ENCODE measurements at places on chromosomes 16 and 17.

DNA sequence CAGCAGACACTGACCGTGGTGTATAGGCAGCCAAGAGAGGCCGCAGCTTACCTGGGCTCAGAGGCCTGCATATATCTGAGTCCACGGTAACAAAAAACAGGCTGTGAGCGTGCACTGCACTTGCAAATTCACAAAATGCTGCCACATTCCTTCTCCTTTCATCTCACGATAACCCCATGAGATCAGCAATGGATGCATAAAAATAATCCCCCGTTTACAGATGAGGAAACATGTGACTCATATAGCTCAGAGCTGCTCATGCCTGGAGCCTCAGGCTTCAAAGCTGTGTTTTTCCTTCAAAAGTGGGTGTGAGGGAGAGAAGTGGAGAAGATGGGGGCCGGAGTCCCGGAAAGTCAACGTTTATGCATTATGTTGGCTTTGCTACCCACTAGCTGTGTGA is 118.3 kb upstream of the FOXF1 start:
- no peak for DNase-seq

GRCh38 chr17:9899280-9900043 is 5.6 kb downstream of the RCVRN start:
- no peak for DNase-seq

DNA sequence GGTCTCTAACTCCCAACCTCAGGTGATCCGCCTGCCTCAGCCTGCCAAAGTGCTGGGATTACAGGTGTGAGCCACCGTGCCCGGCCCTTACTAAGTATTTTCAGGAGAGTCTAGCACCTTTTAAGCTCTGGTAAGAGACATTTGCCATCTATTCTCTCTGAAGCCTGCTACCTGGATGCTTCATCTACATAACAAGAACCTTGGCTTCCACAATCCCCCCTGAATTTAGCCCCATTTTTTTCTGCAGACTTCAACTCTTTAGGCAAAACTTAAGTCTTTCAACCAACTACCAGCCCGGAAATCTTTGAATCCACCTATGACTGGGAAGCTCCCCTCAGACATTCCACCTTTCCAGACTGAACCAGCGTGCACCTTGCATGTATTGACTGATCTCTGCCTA is 14.0 kb upstream of the UBE2I start:
- no peak for DNase-seq

DNA sequence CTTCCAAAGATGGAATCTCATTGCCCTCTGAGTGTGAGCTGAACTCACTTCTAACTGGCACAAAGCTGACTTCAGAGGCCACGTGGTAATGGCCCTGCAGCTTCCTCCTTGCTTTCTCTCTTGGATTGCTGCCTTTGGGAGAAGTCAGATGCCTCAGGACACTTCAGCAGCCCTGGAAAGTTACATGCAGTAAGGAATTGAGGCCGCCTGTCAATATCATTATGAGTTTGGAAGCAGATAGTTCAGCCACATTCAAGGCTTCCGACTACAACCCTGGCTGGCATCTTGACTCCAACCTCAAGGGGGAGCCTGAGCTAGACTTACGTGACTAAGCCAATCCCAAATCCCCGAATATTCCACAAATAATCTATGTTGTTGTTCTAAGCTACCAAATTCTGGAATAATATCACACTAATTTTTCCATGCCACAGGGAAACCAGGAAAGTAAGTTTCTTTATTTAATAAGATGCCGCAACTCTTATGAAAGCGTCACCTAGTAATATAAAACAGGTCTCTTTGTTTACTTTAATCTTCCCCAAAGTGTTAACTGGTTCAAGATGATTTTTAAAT is 13.6 kb downstream of the CEP20 start:
- no peak for DNase-seq

DNA sequence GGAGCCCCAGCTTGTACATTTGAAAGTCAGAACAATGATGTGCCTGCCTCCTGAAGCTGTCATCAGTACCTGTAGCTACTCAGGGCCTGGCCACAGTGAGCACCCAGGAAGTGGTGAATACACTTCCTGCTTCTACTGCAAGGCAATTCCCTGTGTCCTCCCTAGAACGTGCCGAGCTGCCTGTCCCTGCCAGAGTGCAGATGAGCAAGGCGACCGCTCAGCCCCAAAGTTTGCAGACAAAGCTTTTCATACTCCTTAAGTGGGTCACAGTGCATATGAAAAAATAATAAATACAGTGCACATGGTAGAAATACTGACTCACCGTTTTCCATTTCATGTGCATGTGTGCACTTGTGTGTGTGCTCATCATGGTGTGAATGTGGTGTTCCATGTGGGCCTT is 77.3 kb downstream of the MPRIP start:
- DNase-seq: peak; percentile 61

- DNase-seq: no peak
Measured at GRCh38 chr16:78727536-78727935, 628.1 kb downstream of the WWOX start.

- peak; percentile 29 for DNase-seq
Measured at GRCh38 chr16:58128711-58129096, 477 bp downstream of the CFAP20 start.

- DNase-seq: no peak
Measured at GRCh38 chr17:66165537-66166123, 26.3 kb downstream of the CEP112 start.

DNA sequence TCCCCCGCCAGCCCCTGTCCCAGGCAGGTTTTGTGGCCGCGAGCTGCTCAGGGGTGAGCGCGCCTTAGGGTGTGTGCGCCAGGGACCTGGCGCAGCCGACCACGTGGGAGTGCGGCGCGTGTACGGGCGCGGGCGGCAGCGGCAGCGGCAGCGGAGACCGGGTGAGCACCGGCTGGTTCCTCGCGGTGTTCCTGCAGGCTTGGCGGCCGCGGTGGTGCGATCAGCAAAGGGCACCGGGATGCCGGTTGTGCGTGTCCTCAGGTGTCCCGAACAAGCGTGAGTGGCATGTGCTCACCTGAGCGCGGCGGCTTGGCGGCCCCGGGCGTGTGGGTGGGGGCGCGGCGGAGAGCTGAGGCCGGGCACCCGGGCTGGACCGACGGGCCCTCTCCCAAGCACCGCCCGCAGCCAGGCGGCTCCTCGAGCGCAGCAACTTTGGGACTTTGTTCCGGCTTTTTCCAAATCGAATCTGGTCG is 381 bp upstream of the HSD11B2 start:
- DNase-seq: peak; percentile 47

DNA sequence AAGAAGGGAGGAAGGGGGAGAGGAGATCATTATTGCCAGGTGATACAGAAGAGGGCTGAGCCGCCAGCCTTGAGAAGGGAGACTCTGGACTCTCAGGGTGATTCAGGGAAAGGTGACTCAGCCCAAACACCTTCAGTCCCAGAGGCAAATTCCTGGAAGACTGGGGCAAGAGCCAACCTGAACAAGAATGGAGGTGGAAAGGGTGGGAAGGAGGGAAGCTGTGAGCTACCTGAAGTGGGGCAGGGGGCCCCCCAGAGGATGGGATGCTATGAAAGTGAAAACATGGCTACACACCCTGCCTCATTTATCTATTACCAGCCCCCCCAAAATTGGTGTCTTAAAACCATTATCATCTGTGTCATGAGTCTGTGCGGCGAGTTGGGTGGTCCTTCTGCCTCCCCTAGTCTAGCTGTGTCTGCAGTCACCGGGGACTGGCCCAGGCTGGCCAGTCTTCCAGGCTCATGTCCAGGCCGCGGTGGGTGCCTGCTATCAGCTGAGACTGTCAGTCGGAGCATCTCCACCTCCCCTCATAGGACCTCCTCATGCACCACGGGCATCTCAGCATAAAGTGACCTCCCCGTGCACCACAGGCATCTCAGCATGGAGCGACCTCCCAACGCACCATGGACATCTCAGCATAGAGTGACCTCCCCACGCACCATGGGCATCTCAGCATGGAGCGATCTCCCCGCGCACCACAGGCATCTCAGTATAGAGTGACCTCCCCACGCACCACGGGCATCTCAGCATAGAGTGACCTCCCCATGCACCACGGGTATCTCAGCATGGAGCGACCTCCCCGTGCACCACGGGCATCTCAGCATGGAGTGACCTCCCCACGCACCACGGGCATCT is 3.2 kb upstream of the SLC47A2 start:
- DNase-seq: no peak

DNA sequence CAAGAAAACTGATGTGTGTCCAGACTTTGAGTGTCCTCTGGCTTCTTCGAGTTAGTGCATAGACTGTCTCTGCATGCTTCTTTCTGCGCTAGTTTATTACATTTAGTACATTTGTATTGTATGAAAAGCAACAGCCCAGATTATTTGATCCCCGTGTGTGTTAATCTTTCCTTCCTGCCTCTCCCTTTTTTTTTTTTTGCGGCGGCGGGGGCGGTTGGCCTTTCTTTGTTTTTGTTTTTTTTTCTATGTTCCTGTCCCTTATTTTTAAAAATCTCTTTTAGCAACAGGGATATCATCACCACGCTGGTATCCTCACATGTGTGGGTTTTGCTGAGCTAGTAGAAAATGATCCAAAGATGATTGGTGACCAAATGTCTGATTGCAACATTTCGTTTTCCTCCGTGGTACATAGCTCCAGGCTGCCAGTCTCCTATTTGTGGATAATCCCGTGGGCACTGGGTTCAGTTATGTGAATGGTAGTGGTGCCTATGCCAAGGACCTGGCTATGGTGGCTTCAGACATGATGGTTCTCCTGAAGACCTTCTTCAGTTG is 9.4 kb downstream of the SCPEP1 start:
- DNase-seq: no peak

GRCh38 chr16:11576427-11577289 is 10.1 kb downstream of the LITAF start:
- DNase-seq: no peak

- no peak for DNase-seq
Measured at GRCh38 chr17:79943347-79944241, 92.1 kb downstream of the TBC1D16 start.

DNA sequence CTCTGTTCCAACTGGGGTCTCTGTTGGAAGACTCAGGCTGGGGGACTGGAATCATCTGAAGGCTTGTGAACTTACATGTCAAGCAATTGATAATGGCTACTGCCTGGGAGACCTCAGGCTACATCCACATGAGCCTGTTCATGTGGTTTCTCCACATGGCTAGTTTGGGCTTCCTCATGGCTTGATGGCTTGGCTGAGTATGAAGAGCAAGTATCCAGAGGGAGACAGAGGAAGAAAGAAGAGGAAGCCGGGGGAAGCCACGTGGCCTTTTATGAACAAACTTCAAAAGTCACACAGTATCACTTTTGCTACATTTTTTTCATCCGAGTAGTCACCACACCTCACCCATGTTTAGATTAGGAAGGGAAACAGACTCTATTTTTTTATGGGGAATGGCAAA is 158.9 kb downstream of the TRIM37 start:
- DNase-seq: no peak

DNA sequence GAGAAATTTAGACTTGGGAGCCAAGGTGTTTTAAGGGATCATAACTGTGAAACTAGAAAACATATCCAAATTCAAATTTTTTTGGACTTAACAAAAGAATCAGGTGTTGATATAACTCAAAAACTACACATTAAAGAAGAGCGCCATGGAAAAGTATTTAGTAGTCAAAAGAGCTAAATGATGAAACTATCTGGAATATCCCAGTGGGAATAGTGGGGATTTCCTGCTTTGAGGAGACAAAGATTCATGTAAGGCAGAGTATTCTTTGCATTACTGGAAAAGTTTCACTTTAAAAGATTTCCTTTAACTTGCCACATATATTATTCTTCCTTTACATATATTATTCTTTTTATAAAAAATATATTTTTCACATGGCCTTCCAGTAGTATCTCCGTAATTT is 40.3 kb upstream of the VPS4A start:
- no peak for DNase-seq

DNA sequence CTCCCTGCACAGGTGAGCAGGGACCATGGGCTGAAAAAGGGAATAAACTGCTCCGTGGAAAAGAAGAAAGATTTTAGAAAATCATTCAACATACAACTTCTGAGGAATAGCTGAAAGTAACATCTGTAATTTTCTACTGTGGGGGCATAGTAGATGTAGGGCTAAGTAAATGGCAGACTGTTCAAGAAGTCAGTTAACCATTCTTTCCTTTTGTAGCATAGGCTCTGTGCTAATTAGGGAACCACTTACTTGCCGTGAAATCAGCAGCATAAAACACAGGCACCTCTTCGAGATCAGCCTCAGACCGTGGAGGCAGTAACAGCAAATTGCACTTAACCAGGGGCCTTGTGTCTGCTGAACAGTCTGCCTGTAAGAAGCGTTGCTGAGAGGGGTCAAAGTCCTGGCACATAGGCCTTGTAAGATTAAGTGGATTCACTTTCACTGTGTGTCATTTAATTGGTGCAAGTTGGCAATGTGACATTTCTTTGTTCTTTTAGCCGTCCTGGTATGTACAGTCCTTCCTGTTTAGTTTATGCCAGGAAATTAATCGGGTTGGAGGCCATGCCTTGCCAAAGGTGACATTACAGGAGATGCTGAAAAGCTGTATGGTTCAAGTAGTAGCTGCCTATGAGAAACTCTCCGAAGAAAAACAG is 10.4 kb downstream of the COG1 start:
- no peak for DNase-seq

DNA sequence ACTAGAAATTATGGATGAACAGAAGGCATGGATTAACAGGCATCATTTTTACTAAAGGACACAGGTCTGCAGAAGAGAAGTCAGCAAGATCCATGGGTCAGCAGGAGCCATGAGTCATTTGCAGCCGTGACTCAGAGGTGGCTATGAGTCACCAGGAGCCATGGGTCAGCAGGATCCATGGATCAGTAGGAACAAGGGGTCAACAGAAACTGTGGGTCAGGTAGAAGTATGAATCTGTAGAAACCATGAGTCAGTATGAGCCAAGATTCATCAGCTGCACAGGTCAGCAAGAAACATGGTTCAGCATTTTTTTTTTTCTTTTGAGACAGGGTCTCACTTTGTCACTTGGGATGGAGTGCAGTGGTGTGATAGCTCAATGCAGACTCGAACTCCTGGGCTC is 58.2 kb upstream of the HS3ST4 start:
- DNase-seq: no peak

DNA sequence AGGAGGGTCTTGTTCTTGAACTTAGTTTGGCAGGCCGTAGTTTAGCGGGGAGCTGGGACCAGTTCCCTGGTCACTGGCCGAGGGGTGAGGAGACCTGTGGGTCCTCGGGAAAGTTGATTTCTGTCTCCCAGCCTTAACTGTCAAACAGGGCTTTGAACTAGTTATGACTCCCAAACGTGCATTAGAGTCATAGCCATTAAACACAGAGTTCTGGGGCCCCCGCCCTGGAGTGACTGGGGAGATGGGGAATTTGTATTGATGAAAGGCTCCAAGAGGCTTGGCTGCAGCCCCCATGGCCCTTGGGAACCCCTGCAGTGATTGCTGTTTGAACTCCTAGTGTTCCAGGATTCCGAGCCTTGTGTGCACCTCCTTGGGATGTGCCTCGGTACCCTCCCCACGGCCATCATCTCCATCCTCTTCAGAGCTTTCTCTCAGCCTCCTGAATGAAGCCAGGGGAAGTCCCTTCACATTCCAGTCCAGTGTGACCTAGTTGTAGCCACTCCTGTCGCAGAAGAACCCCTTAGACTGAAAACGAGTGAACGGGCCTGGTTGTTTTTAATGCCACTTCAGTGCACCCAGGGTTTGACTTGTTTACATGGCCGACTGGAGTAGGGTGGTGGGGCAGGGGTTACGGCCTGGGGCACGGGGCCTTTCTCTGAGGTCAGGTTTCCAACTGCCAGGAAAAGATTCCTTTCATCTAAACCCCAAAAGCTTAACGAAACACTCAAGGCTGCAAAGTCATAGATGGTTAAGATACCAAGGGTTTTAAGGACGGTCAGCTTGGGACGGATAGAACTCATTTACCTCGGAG is 1.4 kb downstream of the MPRIP start:
- no peak for DNase-seq
